Endodermal cell (in vitro differentiated cells): ENCODE measurements at places on chromosomes 2 and 18. TPM values are rescaled to one million over a fixed set of nuclear protein-coding genes. Genes with fewer than 3 reads are reported as not detected.

DNA sequence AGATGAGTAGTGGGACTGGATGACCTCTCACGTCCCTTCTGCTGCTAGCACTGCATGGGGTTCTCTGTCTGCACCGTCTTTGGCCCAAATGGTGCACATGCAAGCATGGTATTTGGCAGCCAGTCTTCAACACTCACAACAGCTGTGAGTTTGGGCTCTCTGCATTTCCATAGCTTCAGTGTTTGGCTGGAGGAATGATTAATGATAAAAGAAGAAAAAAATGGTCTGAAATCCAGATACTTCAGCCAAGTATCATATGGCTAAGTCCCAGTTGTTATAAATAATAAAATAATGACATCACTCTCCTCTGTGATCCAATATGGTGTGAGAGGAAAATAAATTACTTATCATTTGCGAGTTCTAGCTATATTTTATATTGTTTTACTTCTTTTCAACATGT is 173.3 kb downstream of the DCDC2C start:
- no peak for DNase-seq

DNA sequence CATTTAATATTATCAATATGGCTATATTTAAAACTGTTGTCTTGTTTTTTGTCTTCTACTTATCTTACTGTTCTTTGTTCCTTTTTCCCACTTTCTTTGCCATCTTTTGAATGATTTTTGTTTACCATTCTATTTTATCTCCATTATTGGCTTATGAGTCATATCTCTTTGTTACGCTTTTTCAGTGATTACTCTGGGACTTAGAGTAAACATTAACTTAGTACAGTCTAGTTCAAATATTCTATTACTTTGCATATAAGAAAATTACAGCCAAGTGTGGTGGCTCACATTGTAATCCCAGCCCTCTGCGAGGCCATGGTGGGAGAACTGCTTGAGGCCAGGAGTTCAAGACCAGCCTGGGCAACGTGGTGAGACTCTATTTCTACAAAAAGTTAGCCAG is 26.1 kb downstream of the ADCY3 start:
- DNase-seq = no peak

- no peak for DNase-seq
Measured at GRCh38 chr2:122634256-122634655, 878.8 kb downstream of the TSN start.

GRCh38 chr2:203599509-203599908 is 64.4 kb upstream of the RAPH1 start:
- no peak for DNase-seq

GRCh38 chr2:237222178-237222577 is 136.5 kb downstream of the COPS8 start:
- DNase-seq = no peak

The MYO3B gene
- 4.3 and 5.2 TPM in 2 replicates for total RNA-seq

- DNase-seq = no peak
Measured at GRCh38 chr2:63785096-63785495, 56.6 kb upstream of the UGP2 start.

DNA sequence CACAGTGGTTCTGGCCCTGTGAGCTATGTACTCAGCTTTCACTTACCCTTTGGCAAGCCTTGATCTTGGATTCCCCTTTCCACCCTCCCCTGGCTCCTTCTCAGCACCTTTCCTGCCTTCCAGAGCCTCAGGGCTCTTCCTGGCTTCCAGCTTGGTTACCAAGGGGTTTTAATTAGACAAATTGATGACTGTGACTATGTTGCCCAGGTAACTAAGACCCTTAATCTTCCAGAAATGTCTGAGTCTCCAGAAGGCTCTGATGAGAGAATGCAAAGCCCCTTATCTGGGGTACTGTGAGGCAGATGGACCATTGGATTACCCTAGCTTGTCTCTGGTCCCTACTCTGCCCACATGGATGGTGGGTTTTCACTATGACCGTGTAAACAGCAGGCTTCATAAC is 174.2 kb downstream of the LOXHD1 start:
- peak; percentile 3 for DNase-seq

DNA sequence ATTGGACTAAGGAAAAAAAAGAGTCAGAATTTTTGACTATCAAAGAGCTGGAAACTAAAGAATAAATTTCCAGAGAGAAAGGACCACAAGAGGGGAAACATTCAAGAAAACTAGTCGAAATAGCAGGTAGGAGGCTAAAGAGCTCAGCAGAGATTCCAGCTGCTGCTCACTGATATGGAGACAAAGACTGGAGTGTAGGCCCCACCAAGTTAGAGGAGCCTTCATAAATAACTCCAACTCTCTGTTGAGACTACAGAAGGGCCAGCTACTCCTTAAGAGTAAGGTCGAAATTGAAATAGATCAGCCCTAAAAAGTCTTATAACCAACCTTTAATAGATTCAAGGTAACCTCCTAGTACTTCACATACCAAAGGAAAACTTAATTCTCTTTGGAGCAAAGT is 31.1 kb downstream of the SS18 start:
- DNase-seq = no peak

The SLC9A4 gene
- 0.05 and 0.07 TPM in 2 replicates for total RNA-seq

GRCh38 chr2:44672431-44672830 is 269.1 kb upstream of the SIX3 start:
- DNase-seq = no peak

The NT5C1B gene
- total RNA-seq = not detected in 2 replicates

The PSMA8 gene
- total RNA-seq = 0.18 TPM in 1 of 2 replicates, not detected in the other

- no peak for DNase-seq
Measured at GRCh38 chr2:20120569-20121416, 69.4 kb upstream of the LAPTM4A start.

The FKBP7 gene
- 4.5 to 6.3 TPM (median 6.1 TPM) in 3 replicates for total RNA-seq

The BCL2L11 gene
- total RNA-seq = 16.1 and 21.0 TPM in 2 replicates

The GPD2 gene
- 43.1 to 64.6 TPM (median 48.2 TPM) in 3 replicates for total RNA-seq

DNA sequence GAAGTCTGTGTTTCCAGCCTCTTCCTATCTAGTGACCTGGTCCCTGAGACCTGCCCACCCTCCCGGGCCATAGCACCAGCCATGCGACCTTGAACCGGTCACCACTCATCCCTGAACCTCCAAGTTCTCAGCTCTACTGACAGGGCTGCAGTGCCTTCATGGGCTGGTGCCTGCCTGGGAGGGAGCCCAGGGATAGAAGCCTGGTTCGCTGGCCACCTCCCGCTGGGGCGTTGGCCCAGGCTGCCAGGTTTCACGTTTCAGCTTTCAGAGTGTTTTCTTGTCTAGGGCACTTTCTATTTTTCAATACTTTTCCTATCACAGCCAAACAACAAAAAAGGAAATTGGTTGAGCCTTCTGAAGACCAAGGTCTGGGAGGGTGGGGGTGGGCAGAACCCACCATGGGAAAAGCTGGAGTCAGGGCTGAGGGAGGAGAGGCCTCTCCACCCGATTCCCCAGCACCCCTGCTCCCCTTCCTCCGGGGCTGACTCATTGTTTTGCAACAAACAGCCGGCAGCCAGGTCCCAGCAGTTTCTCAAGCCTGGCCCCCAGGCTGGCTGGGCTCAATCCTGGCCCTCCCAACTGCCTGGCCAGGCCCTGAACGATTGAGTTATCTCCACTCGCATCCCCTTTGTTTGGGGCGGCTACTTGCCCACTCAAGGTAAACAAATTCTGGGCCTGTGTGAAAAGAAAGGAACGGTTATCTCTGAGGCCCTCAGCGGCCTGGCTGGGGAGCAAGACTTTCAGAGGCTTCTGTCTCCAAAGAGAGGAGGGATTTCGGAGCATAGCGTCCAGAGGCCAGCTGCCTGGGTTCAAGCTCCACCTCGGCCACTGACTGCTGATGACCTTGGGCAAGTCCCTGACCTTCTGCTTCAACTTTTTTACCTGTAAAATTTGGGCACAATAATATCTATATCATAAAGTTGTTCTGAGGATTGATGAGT is 47.5 kb downstream of the ZFP36L2 start:
- peak; percentile 96 for DNase-seq

The EFEMP1 gene
- 3.3 and 4.0 TPM in 2 replicates for total RNA-seq

The GAL3ST2 gene
- 0.55 to 0.91 TPM (median 0.77 TPM) in 3 replicates for total RNA-seq

GRCh38 chr2:220775856-220776488 is 796.1 kb downstream of the EPHA4 start:
- peak; percentile 66 for DNase-seq

The RAB17 gene
- 369 to 669 TPM (median 375 TPM) in 3 replicates for total RNA-seq

The PLCL1 gene
- total RNA-seq = 0.11 to 0.15 TPM in 2 of 3 replicates, not detected in the other

The VWA3B gene
- total RNA-seq = 0.38 to 0.56 TPM in 2 of 3 replicates, not detected in the other

DNA sequence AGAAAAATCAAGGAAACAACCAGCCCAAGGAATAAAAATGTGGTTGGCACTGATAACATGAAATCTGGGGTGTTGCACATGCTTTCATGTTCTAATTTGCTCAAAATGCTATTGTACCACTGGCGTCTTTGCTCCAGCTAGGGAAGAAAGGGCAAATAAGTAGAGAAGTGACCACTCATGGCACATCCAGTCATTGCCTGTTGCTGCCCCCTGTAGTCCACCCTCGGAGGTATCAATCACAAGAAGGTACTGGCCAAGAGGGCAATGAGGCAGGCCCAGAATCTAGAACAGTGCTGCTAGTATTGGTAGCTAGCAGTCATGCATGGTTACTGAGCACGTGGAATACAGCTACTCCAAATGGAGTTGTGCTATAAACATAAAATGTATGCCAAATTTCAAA is 213.4 kb downstream of the CDCA7 start:
- peak; percentile 88 for DNase-seq

- no peak for DNase-seq
Measured at GRCh38 chr2:191676790-191677645, 918 bp upstream of the NABP1 start.

The CXCR1 gene
- not detected in 3 replicates for total RNA-seq

The BIRC6 gene
- 84.6 to 86.9 TPM (median 86.7 TPM) in 3 replicates for total RNA-seq

DNA sequence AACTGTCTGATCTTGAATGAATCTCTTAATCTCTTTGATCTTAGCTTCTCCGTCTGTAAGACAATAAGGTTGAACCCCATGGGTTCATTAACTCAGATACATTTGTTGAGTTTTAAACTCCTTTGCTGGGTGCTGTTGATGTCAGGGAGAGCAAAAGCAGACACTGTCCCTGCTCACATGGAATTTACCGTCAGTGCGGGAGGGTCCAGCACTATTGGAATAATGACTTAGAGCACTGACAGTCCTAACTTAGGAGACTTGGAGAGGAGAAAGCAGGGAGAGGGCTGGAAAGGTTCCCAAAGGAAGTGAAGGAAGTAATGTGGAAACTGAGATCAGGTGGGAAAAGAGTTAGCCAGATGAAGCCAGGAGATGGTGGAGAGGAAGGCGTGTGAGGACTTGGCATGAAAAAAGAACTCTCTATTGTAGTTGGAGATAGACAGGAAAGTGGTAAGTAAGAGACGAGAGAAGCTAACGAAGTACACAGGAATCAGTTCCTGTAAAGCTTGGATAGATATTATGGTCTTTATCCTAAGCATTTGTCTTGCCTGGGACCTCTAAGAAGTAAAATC is 141.4 kb upstream of the SERTAD2 start:
- DNase-seq = no peak

GRCh38 chr2:7027411-7027810 is 110.2 kb downstream of the RNF144A start:
- no peak for DNase-seq

The PPM1G gene
- 124 and 129 TPM in 2 replicates for total RNA-seq

GRCh38 chr2:50284188-50284587 is 747.7 kb downstream of the NRXN1 start:
- DNase-seq = no peak

- DNase-seq = no peak
Measured at GRCh38 chr2:57622009-57622408, 424.6 kb upstream of the VRK2 start.

DNA sequence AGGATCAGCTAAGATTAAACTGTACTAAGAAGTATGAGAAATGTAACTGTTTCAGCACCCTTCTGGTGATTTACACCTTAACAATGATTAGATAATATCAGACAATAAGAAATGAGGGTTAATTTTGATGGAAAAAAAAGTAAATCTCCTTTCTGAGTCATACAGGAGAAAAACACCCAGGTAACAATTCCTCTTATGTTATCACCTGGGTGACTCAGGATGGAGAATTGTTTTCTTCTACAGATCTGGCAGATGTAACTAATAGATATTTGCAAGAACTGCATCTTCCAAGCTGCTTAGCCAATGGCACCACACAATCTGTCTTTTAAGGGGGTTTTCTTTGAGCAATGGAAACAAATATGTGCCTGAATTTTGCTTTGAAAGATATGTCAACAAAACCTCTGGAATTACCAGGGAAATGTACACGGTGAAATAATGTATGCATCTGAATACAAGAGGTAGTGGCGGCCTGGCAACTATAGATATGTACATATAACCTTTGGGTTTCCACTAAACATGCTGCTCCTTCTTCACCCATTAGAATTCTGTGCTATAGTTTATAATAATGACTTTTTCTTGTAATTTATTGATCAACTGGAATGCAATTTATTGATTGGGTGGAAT is 407.9 kb downstream of the CPS1 start:
- no peak for DNase-seq

GRCh38 chr2:42123426-42123825 is 45.7 kb upstream of the EML4 start:
- DNase-seq = peak; percentile 42

The IL1R2 gene
- 0.73 to 1.1 TPM in 2 of 3 replicates, not detected in the other for total RNA-seq

DNA sequence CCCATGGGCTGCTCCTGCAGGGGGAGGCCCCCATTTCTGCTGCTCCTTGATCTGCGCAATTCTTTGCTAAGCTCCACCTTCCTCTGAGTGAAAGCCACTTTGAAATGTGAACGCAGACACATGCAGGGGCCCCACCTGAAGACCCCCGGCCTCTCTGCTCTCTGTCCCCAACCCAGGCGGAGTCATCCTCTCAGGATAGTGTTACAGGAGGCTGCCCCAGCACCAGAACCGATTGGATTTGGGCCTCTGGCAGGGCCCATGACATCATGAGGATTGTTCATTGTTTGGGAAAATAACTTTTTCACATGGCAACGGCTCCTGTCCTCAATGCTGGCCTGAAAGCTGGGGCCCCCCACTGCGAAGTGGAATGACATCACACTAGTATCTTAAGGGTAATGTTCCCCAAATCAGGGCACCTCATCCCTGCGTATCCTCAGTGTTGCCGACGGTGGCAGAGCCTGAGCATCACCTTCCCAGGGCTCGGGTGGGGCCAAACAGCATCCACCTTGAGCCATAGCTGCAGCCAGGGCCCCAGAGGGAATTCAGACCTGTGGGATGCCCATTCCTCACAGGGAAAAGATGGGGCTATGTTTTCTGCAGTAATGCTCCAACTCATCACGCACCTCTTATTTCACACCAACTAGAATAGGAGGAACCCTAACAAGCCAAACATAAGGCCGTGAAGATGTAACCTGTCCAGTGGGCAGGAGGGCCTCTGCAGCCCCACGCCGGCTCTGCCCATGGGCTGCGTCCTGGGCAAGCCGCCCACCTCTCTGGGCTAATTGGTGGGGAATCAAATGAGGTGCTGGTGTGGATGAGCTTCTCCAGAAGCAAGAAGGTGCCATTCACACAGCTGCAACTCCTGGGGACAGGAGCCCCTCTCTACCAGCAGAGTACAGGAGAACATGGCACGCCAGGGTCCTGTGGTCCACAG is 2.7 kb upstream of the ERFE start:
- DNase-seq = no peak

GRCh38 chr2:109479804-109480203 is 134.0 kb downstream of the SEPTIN10 start:
- no peak for DNase-seq

The GNAL gene
- total RNA-seq = 49.9 and 58.2 TPM in 2 replicates

DNA sequence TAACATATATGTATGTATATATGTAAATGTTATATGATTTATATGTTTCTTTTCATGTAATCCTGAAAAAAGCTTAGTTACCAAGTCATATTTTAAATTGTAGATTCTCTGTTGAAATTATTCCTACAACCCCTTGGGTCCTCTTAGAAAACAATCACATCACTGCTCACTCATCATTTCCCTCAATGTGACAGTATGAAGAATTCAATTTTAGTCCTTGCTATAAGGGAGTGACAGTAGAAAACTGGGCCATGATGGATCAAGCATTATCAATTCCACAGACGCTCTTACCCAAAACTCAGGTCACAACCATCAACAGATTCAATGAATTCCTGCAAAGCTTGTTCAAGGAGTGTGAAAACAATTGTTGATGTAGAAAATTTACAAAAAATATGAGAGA is 1389.5 kb upstream of the ACVR2A start:
- DNase-seq = no peak
